Stimulated activated CD4-positive, alpha-beta T cell treated with anti-CD3 and anti-CD28 coated beads, Interleukin-4, amount 100 ng/mL, for 1 hour (primary cell): ENCODE measurements at places on chromosomes 7 and 10.

- DNase-seq: no peak
Measured at GRCh38 chr10:69287181-69287580, 8.9 kb downstream of the HK1 start.

DNA sequence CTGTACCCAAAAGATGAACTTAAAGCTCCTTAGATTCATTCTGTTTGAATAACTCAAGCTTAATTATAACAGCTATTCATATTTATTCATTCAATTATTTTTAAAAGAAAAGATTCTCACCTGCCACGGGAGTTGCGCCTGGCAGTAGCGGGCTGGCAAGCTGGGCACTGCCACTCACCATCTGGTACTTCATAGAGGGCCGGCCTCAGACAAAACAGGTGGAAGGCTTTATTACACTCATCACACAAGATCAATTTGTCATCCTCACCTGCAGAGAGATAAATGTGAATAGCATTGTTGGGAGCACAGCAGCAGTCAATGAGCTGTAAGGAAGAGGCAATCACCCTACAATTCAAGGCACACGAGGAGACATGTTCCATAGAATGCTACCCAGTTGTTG, 15.8 kb downstream of the FZD9 start:
- no peak for DNase-seq

DNA sequence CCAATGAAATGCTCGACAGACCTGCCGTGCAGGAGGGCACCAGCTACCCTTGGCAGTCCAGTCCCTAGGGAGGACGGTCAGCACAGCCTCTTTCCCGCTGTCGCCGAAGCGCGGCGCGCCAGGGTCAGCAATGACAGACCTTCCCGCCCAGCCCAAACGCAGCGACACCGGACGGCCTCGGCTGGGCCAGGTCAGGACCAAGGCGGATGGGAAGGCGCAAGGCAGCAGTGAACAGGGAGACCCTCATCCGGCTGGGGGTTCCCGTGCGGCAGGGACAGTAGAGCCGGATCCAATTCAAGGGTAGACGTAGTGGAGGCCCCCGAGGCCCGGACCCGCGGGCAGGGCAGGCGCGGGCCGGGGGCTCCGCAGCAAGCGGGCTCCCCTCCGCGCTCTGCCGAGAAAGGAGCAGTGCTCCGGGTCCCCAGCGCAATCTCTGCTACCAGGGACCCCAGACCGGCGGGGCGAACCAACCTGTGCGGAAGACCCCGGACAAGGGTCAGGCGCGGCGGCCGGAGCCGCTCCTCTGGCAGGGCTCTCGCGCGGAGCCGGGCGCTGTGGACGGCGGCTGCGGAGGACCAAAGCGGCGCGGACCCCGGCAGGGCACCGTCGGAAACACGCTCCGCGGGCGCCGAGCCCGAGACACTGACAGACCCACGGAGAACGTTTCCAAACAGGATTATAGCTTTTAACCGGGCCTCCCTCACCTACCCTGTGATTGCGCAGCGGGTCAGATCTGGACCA, at the start of gene SEC31B:
SEC31B (minus strand) TSS at position 551 of the 741 bp plus-strand sequence. CDS start 2,909 bp downstream, outside the sequence.
- no peak for DNase-seq

DNA sequence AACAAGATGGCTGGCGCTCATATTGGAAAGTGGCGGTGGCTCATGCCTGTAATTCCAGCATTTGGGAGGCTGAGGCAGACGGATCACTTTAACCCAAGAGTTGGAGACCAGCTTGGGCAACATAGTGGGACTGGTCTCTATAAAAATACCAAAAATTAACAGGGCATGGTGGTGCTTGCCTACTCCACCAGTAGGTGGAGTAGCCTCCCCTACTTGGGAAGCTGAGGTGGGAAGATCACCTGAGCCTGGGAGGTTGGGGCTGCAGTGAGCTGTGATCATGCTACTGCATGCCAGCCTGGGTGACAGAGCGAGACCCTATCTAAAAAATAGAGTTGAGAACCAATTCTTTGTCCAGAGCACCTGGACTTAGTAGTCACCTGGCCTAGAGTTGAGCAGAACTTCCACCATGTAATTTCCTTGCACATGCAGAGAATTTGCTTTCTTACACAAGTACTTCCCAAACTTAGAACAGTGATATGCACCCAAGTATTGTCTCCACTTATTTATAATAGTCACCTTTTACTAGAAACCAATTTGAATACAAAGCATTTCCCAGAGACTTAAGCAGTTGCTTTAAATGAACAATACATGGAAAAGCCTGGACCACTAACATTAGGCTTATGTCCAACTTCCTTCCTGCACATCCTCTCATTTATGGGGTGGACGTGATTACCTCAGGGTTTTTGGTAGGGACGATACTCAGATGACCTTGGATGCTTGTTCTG, 15.9 kb downstream of the LAMB4 start:
- DNase-seq: no peak

- DNase-seq: no peak
Measured at GRCh38 chr7:66776800-66777442, 36.4 kb downstream of the RABGEF1 start.
